ENCODE measurements at places on chromosomes 6 and 20.

GRCh38 chr20:24034820-24035219, 46.2 kb upstream of the GGTLC1 start:
- no peak for DNase-seq

- no peak for DNase-seq
These were observed 7.5 kb downstream of the SNAI1 start for GRCh38 chr20:49990271-49990720.

GRCh38 chr6:151652325-151652724, 155.2 kb upstream of the ESR1 start:
- DNase-seq = no peak

DNA sequence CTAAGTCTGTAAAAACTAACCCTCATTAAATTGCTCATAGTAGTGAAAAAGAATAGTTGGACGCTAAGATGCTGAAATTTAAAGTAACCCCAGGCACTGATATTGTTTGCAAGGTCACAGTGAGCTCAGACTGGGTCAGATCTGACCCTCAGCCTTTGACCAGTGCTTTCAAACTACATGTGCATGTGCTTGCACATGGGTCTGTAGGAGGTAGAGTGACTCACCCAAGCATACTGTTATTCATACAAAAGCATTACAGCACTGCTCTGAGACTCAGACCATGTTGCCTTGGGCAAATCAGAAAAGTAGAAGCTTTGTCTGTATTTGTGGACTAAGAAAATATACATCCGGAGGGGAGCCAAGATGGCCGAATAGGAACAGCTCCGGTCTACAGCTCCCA, 326.4 kb upstream of the MARCKS start:
- DNase-seq = no peak

DNA sequence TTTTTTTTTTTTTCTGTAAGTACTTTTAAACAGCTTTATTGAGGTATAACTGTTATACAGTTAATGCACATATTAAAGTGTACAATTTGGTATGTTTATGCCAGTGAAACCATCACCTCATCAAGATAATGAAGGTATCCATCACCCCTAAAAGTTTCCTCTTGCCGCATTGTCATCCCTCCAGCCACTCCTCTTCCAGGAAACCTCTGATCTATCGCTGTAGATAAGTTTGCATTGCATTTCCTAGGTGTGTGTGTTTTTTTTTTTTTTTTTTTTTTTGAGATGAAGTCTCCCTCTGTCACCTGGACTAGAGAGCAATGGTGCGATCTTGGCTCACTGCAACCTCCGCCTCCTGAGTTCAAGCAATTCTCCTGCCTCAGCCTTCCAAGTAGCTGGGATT, 3.1 kb downstream of the SLX4IP start:
- DNase-seq = no peak

GRCh38 chr6:90805619-90806155, 218.8 kb upstream of the MAP3K7 start:
- DNase-seq = no peak

GRCh38 chr6:130839379-130839778, 12.2 kb downstream of the SMLR1 start:
- no peak for DNase-seq

DNA sequence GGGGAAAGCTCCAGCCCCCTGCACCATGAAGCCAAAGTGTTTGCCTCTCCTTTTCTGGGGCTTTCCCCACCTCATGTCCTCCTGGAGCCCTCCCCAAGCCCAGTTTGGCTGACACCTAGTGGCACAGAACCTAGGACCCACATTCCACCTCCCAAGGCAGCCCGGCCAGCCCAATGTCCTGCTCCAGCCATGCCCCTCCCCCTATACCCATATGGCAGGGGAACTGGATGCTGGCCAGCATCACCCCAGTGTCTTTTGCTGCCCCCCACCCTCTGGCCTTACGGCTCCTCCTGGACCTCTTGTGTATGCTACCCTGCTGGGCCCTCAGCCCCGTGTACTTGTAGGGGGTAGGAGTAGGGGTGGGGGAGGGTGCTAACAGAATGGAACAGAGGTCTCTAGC, 170.1 kb downstream of the KIF6 start:
- no peak for DNase-seq

DNA sequence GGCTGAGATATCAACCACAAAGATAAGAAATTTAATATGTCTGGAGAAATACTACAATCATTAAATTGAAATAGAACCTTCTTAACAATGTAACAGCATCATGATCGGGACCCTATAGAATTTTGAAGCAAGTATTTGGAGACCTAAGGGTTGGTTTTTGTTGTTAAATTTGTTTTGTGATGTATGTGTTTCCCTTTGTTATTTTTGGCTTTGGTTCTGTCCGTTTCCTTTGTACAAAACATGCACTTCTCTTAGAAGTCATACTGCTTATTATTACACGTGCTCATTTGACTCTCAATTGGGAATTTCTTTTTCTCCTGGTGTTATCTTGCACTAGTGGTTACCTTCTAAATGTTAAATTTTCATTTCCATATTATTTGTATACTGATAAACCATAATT, 4.0 kb upstream of the PLN start:
- no peak for DNase-seq

GRCh38 chr6:1313767-1314503, 2.0 kb downstream of the FOXQ1 start:
- DNase-seq = no peak

DNA sequence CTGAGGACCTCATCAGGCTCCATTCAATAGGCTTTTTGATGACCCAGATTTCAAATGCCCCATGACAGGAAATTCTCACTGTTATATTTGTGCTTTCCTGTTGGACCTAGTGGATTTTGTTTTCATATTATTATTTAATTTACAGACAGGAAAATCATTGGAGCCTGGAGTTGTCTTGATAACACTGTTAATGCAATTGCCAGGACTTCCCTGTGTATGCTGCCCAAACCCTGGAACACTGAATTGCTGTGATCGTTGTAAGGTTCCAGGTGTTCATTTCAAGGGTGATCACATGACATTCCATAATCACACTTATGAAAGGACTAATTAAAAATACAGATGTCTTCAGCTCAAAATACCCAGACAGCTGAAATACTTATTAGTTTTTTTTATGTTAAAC, 783.2 kb downstream of the DHX35 start:
- no peak for DNase-seq

GRCh38 chr6:34147906-34148630, 2.2 kb upstream of the GRM4 start:
- DNase-seq = no peak

- DNase-seq = no peak
These were observed 7.2 kb downstream of the NCOA7 start for GRCh38 chr6:125797886-125798444.

- no peak for DNase-seq
These were observed 76.4 kb downstream of the CDC5L start for GRCh38 chr6:44463728-44464450.

DNA sequence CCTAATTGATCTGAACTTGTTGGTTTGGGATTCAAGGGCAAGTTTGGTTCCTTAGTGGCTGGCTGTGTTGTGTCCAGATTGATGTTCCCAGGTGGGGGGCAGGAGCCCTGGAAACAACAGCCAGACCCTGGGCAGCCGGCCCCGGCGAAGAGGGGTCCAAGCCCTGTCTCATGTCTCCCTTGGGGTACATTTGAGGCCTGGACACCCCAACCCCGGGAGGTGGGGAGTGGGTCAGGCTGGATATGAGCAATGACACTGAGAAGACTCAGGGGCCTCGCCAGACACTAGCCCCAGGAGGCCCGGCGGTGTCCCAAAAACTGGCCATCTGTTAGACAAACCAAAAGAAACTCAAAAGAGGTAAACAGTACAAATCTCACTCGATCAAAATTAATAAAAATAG, 79.6 kb downstream of the YTHDF1 start:
- no peak for DNase-seq

- DNase-seq = no peak
These were observed 68.7 kb upstream of the MYL9 start for GRCh38 chr20:36472637-36473090.
